ENCODE measurements at places on chromosomes 6 and 20.
A peak's percentile ranks its signal among the peaks of the same experiment; 100 is the strongest.

GRCh38 chr6:154280521-154280920 lies 76.1 kb downstream of the IPCEF1 start:
- DNase-seq: no peak

- no peak for DNase-seq
Observed at GRCh38 chr20:57685146-57685758, 24.6 kb downstream of the PMEPA1 start.

GRCh38 chr20:48597521-48598302 lies 230.1 kb downstream of the PREX1 start:
- peak; percentile 26 for DNase-seq

DNA sequence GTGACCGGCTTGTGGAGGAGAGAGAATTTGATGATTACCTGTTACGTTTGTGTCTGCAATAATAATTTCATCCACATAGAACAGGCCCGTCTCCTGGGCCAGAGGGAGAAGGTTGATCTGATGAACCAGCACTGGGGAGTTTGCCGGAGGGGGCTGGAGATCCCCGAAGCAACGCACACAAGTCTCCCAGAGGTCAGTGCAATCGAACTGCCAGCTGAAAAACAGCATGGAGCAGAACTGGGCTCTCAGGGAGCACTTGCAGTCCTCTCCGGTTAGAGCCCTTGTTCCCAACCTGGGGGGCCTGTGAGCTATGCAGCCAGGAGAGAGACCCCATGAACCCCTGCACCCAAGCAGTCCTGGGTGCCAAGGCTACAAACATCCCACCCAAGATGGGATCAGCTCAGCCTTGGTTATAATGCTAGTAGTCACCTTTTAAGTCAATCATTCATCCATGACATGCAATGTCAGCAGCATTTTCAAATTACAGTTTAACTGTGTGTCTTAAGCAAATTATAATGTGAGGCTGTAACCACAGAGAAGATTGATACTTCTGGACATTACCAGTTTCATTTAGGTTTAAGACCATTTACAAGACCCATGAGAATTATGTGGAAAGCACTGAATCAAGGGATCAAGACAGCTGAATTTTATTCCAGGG lies 34.2 kb downstream of the PKHD1 start:
- no peak for DNase-seq

DNA sequence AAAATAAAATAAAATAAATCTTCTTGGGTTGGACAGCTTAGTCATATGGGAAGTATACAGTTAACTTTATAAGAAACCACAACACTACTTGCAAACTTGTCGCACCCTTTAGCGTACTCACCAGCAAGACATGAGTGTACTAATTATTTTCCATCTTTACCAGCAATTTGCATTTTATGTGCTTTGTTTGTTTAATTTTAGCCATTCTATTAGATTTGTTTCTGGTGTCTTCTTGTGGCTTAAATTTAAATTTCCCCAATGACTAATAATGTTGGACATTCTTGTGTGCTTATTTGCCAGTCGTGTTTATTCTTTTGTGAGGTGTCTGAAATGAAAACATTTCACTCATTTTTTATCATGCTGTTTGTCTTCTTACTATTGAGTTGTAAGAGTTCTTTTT lies 1172.2 kb upstream of the CITED2 start:
- DNase-seq: peak; percentile 6

DNA sequence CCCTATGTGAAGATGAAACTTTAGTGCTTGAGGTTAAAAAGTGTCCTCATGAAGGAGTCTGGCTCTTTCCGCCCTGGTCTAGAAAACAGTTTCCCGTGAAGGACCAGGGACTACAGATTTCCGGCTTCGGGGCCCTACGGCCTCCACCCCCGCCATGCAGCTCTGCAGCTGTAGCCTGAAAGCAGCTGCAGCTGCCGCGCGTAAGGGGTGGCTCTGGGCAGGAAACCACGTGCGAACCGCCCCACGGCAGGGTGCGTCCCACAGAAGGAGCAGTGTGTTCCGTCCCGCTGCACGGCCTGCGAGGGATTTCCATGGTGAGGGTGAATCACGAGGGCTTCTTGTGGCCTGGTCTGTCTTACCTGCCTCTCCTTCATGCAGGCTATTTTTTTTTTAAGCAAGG lies 117.0 kb downstream of the ERMARD start:
- no peak for DNase-seq

- no peak for DNase-seq
Observed at GRCh38 chr6:28010526-28010925, 53.5 kb downstream of the OR2B6 start.

Measured in H4 (cell line).